ENCODE measurements at places on chromosomes 6 and 20. TPM values are rescaled to one million over a fixed set of nuclear protein-coding genes. Genes with fewer than 3 reads are reported as not detected.

- DNase-seq = no peak
Measured at GRCh38 chr20:57400231-57400701, 9.1 kb downstream of the RBM38 start.

DNA sequence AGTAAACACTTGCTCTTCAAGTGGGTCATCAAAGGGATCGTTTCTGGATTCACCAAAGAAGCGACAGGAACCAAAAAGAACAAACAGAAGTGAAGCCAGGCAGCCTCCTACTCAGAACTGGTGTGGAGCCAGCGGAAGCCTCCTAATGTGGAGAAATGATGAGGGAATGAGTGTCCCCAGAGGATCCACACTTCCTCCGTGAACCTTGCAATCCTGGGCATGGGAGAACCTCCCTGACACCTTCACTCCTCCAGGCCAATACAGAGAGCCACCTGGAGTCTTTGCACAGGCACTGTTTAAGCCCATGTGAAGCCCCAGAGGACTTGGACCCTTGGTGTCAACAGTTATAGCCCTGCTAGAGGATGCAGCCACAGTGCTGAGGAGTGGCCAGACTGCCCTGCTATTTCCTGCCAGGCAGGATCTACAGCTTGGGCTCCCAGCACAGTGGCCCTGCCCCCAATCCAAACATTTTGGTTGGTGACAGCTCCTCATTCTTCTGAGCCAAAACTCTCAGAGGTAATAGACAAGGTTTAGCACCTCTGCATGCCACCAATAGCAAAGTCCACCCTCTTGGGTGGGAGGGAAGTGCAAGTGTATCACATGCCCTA, 23.2 kb upstream of the SERINC1 start:
- no peak for DNase-seq

- no peak for DNase-seq
Measured at GRCh38 chr6:119241111-119241465, 108.5 kb downstream of the MAN1A1 start.

DNA sequence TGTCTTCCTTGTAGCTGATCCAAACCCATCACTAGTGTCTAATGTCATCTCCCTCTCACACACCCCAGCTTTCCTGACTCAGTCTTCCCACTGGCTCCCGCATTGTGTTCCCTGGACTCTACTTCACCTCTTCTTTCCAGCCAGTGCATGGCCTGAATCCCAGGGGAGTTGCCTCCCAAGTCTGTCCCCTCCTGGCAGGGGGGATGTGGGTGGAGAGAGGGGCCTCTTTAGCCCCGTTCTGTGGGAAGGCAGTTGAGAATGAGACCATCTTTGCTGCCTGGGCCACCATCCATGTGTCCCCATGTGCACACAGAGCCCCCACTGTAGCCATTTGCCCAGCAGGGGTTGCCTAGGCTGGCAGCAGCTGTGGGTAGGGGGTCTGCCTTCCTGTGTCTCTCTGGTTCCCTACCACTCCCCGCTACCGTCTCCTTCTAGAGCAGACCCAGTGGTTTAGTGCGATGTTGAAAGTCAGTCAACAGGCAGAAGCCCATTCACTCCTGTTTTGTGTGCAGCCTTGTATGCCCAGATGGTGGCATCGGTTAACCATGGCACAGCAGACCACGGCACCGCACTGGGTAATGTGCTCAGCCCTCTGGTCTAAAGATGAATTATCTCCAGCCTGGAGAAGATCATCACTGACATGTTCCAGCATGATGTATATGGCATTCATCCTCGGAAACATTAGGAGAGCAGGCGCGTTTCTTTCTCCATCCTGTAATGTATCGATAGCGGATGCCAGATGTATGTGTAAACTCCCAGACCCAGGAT, 178.8 kb upstream of the SNX9 start:
- DNase-seq = peak; percentile 78

DNA sequence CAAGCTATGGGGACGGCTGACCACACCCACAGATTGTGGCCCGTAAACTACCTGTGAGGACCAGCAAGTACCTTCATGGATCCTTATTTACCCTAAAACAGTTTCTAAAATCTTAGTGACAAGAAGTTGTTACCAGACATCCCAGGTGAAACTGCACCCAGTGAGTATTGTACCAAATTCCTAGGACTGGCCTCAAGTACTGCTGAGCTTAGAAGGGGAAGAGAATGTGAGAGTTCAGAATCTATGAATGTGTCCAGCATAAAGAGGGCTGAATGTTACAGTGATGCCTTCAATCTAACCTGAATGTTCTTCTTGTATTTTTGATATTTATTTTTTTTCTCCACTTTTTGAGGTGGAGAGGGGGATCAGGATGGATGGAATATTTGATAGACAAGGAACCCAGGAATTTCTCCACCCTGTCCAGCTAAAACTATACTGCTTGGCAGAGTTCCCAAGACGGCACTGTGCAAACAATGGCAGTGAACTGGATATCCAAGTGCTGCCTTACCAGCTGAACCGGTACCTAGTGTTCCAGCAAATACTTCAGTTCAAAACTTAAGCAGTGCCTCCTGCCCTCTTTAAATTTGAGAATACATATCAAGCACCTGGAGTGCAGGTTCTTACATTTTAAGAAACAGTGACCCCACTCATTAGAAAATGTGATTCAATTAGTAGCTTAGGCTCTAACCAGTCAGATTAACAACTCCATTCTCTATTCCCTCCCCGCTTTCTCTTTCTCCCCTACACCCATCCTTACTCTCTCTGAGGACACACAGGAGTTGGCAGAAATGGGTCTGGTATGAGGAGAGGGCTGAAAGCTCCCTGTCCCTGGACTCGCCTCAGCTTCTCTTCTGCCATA, 427.3 kb upstream of the FLRT3 start:
- no peak for DNase-seq

GRCh38 chr20:963795-964194, 38.3 kb downstream of the RSPO4 start:
- no peak for DNase-seq

- no peak for DNase-seq
Measured at GRCh38 chr6:37783856-37784584, 35.5 kb upstream of the ZFAND3 start.

- DNase-seq = no peak
Measured at GRCh38 chr6:139879823-139880356, 505.4 kb upstream of the CITED2 start.

TRMT11 gene
- polyA plus RNA-seq = 10.0 TPM

SCRT2 gene
- polyA plus RNA-seq = not detected
